ENCODE measurements at places on chromosomes 13 and 19.

- DNase-seq = no peak
These were observed 88.7 kb downstream of the MAB21L1 start for GRCh38 chr13:35387682-35388250.

DNA sequence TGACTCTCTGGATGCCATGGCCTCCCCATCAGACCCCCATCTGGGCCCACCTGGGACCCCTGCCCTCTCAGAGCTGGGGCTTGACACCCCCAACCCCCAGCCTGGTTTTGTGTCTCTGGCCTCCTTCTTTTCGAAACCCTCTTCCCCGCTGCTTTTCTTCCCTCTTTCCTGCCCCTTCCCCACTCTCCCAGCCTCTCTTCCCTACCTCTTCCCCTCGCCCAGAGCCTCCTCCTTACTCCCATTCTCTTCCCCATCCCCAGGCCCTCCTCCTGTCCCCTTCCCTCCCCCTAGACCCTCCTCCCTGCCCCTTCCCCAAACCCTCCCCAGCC, 2.1 kb downstream of the TNFSF9 start:
- DNase-seq = no peak

- no peak for DNase-seq
These were observed 54.5 kb downstream of the USP12 start for GRCh38 chr13:27117158-27117557.

GRCh38 chr19:51417810-51418157, 342 bp upstream of the SIGLEC10 start:
- DNase-seq = no peak

GRCh38 chr13:105463011-105463501, 1072.4 kb downstream of the EFNB2 start:
- DNase-seq = no peak

DNA sequence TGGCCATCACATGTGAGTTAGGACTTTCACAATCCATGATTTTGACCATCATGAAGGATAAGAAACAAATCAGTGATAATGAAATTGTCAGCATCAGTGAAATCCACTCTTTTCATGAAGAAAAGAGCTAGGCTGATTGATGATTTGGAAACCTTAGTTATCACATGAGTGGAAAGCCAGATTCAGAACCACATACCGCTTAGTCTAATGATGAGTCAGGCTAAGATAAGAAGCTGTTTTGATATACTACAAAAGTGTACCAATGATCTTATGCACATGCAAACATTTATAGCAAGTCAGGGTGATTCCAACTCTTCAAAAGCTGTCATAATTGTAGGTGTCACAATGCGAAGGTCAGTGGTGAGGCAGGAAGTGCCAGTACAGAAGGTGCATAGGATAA, 519.3 kb downstream of the GPC6 start:
- DNase-seq = no peak

GRCh38 chr19:35318679-35319448, 10.1 kb upstream of the CD22 start:
- no peak for DNase-seq

- DNase-seq = no peak
These were observed 1653.4 kb downstream of the SLITRK5 start for GRCh38 chr13:89324582-89324981.

GRCh38 chr19:5137114-5137513, 168.2 kb downstream of the KDM4B start:
- no peak for DNase-seq

- DNase-seq = no peak
These were observed 30.2 kb downstream of the PDCD5 start for GRCh38 chr19:32611161-32611560.

- no peak for DNase-seq
These were observed 77.9 kb downstream of the SPACA7 start for GRCh38 chr13:112453874-112454647.

DNA sequence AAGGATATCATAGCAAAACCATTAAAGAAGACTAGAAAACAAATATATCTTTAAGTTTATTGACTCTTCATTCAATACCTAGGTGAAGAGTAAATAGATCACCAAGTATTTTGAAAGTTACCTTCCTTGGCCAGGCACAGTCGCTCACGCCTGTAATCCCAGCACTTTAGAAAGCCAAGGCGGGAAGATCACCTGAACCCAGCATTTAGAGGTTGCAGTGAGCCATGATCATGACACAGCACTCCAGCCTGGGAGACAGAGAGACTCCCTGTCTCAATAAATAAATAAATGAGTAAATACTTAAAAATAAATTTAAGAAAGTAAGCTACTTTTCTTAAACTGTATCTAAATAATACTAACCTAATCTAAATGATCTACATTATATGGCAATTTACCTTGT, 8.9 kb upstream of the WBP4 start:
- no peak for DNase-seq

- DNase-seq = no peak
These were observed 38.0 kb upstream of the URI1 start for GRCh38 chr19:29904017-29904416.

DNA sequence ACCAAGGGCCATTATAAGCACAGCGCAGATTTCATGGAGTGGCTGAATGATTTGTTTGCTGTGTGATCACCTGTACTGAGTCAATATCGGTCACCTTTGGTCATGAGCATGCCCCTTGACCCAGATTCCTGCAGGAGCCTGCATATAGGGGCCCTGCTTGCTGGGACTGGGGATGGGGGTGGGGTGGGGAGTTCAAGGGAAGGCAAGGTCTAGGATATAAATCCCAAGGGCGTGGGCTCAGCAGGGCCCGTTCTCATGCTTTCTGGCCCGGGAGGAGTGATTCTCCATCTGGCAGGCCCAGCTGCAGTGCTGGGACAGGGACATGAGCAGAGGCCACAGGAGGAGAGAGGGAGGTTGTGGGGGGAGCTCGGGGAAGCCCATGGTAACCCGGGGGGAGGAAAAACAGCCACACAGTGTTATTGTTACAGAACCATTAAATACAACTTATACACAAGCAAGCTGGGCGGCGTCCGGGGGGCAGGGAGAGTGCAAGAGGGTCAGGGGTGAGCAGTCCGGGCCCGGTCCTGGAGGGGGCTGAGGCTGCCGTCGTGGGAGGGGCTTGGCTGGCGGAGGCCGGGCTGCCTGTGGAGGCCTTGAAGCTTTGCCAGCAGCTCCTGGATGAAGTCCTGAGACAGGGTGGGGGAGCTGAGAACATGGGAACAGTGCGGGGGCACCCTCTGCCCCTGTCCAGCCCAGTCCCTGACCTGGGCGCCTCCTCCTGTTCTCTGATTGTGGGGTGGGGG, 5.2 kb downstream of the PPP1R14A start:
- no peak for DNase-seq

GRCh38 chr13:80251403-80251802, 89.5 kb downstream of the SPRY2 start:
- DNase-seq = no peak

DNA sequence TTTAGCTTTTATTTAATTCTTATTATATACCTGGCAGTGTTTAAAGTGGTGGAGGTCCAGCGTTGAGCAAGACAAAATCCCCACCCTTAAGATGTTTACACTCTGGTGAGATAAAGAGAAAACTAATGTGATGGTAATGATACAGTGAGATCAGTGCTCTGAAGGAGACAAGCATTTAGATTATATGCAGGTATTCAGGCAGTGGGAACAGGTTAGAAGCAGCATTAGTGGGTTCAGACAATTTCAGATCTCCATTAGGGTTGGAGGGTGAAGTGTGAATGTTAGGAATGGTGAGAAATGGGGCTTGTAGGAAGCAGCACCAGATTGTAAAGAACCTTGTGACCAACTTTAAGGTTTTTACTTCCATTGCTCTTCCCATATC, 39.0 kb downstream of the PIBF1 start:
- DNase-seq = no peak

GRCh38 chr13:95224064-95224463, 77.2 kb downstream of the ABCC4 start:
- DNase-seq = no peak

DNA sequence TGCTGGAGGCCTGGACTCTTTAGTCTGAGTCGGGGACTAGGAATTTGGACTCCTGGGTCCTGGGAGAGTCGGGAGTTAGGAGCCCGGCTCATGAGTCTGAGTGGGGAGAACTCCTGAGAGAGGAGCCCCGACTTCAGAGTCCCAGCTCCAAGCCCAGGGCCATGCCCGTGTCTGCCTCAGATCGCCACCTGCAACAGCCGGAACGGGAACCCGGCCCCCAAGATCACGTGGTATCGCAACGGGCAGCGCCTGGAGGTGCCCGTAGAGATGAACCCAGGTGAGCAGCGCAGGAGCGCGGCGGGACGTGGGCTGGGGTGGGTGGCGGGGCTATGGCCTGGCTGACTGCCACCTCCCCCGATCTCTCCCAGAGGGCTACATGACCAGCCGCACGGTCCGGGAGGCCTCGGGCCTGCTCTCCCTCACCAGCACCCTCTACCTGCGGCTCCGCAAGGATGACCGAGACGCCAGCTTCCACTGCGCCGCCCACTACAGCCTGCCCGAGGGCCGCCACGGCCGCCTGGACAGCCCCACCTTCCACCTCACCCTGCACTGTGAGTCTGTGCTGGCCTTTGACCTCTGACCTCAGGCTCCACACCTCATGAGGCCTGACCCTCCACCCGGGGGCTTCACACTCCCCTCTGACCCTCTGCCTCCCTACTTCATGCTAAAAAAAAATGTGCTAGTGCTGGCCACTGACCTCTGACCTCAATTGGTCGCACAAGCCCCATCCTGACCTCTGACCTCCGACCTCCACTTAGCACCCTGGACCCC, 4.4 kb downstream of the BCAM start:
- no peak for DNase-seq

GRCh38 chr19:5961969-5962945, 15.7 kb downstream of the RANBP3 start:
- DNase-seq = peak; percentile 100

GRCh38 chr13:21901811-21902708, 231.2 kb downstream of the FGF9 start:
- DNase-seq = no peak

- DNase-seq = no peak
These were observed 109.6 kb downstream of the VWA8 start for GRCh38 chr13:41851351-41851750.

GRCh38 chr13:98521461-98522247, 55.3 kb downstream of the STK24 start:
- no peak for DNase-seq

GRCh38 chr19:55537741-55538111, 793 bp upstream of the SBK2 start:
- no peak for DNase-seq

DNA sequence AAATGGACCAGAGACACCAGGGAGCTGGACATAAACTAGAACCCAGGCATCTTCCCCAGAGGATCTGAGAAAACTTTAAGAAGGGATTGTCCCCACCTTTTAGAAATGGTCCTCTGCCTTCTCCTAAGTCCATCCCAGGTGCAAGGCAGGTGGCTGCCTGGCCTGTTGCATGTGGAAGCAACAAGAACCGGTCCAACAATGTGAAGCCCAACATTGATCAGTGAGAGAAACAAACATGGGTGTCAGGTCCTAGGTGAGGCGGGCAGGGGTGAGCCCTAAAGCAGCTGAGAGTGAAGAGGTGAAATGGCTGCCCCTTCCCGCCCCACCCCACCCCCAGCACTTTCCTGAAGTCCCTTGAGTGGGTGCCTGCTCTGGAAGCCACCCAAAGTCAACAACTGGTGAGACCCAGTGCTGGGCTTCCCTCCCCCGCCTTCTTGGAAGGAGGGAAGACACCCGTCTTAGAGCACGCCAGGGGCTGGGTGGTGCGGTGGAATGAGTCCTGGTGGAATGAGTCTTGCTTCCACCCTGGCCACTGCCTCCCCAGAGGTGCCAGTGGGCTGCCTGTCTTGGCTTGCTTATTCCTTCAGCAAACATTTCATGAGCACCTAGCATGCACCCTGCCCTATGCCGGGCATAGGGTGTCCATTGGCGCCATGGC, 1.7 kb downstream of the AP1M1 start:
- no peak for DNase-seq

GRCh38 chr13:43077906-43078305, 54.5 kb downstream of the DNAJC15 start:
- no peak for DNase-seq

GRCh38 chr13:66895780-66896179, 334.4 kb downstream of the PCDH9 start:
- DNase-seq = no peak

DNA sequence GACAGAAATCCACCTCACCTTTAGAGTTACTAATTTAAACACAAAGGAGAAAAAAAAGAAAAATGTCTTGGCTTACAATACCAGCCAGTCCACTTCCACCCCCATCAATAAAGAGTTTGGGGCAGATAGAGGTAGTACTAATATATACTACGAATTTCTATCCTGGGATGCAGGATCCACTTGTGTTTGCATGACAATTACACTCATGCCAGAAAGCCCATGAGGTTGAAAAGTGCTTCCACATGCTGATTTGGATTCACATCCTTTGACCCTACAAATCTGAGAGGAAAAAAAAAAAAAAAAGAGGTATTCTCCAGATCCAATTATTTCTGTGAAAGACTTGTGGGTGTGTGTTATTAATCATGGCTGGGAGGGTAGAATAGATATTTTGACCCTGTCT, 335.2 kb downstream of the SLITRK1 start:
- DNase-seq = no peak

DNA sequence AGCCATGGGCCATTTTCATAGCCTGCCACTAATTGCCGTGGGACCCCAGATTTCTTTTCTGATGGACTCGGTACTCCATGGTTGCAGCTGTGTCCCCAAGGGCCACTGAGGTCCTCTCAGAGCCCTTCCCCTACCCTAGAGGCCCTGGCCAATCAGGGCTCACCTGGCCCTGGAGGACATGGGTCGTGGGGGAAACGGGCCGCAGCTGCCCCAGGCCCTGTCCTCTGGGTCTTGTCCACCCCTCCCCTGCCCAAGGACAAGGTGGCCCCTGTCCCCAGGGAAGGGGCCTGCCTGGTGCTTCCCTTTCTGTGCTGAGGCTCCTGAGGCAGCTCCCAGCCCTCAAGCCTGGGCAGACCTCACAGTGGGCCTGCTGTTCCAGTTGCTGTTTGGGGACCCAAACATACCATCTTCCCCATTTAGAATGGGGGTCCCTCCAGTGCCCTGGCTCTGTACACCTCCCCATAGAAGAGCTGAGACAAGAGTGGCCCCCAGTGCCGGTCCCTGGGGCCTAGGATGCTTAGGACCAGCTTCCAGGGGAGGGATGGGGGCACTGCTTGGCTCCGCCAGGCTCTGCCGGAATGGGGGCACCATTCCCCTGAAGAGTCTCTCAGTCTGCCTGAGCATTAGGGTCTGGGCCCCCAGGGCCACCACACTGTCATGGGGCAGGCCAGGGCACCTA, 3.2 kb downstream of the RAB11B start:
- DNase-seq = no peak

GRCh38 chr13:74190999-74191398, 56.8 kb upstream of the KLF12 start:
- no peak for DNase-seq

GRCh38 chr19:53597023-53597422, 34.8 kb upstream of the DPRX start:
- no peak for DNase-seq

DNA sequence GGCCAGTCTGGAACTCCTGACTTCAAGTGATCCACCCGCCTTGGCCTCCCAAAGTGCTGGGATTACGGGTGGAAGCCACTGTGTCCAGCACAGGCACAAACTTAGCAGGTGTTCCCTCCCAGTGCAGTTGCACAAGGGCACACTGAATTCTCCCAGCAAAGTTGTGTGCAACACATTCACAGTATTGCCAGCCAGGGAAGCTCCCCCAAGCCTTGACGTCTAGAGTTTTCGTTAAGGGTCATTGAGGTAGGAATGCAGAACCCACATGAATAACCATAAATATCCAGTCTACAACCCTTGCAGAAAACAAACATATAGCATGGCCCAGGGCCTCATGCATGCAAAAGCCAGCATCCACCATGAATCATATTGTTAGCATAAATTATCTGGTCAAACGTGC, 3.3 kb upstream of the AURKC start:
- no peak for DNase-seq

Data from NCI-H1417 treated with DMSO at 0.1 percent for 48 hours (cell line).